T-helper 2 cell treated with Interferon-gamma antibody and Interleukin-4, amounts not matched to agents 5 μg/mL and 100 μg/mL, for 36 hours (primary cell): ENCODE measurements at places on chromosomes 13 and 19.

DNA sequence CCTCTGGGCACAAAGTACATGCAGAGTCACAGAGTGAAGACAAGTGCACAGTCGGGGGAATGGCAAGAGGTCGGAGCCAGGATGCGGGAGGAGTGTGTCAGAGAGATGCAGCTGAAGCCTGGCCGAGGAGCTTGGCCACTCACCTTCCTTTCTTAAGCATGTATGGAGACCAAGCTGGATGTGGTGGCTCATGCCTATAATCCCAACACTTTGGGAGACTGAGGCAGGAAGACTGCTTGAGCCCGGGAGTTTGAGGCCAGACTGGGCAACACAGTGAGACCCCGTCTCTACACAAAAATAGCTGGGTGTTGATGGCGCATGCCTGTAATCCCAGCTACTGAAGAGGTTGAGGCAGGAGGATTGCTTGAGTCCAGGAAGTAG lies 67.0 kb downstream of the LATS2 start:
- DNase-seq = no peak

DNA sequence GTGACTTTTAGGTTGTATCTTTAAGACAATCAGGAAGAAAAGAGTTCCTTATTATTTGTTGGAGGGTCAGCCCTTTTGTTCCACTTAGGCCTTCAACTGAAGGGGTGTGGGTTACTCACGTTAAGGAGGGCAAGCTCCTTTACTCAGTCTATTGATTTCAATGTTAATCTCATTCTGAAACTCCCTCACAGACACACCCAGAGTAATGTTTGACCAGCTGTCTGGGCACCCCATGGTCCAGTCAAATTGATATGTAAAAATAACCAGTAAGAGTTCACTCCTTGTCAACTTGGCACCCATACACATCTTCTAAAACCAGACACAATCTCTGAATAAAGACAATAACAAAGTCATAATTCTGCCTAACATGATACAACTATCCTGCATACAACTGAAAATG lies 292.9 kb downstream of the KLF5 start:
- DNase-seq = no peak

DNA sequence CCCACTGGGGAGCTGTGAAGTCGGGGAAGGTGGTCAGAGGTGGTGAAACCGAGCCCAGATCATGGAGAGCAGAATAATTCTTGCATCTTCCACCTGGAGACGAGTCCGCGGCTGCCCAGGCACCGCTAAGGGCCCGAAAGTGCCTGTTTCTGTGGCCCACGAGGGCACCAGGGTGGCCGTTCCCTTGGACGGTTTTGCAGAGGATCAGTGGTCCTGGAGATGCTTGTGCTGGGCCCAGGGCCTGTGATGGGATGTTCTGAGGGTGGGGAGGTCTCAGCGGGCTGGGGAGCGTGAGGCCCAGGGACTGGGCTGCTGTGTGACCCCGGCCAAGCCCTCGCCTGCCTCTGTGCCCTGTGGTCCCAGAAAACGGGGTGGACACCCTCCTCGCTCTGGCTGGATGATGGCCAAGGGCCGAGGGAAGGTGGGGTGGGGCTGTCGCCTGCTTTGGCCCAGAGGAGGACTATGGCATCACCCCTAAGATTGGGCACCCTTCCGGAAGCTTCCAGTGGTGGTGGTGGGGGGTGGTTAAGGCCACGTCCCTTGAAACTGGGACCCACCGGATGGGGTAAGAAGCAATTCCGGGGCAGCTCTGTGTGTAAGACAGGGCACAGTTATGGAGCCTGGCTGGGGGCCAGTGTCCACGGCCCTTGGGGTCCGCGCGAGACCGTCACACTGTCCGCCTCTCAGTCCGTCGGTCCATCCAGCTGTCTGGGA lies 51.3 kb upstream of the NFIC start:
- DNase-seq = no peak

GRCh38 chr19:42325896-42326771 lies 699 bp downstream of the MEGF8 start:
- no peak for DNase-seq

- no peak for DNase-seq
These were observed 35.2 kb downstream of the CACNG6 start for GRCh38 chr19:54026656-54027055.
